Stimulated activated CD4-positive, alpha-beta T cell treated with anti-CD3 and anti-CD28 coated beads, Interleukin-12 subunit alpha, Interleukin-12 subunit beta, amount 100 ng/mL, for 4 hours (primary cell): ENCODE measurements at places on chromosomes 3 and 15.
A peak's percentile ranks its signal among the peaks of the same experiment; 100 is the strongest.

GRCh38 chr3:14429237-14429636 is 26.8 kb downstream of the SLC6A6 start:
- no peak for DNase-seq

GRCh38 chr3:66104535-66104934 is 65.8 kb upstream of the MAGI1 start:
- no peak for DNase-seq

DNA sequence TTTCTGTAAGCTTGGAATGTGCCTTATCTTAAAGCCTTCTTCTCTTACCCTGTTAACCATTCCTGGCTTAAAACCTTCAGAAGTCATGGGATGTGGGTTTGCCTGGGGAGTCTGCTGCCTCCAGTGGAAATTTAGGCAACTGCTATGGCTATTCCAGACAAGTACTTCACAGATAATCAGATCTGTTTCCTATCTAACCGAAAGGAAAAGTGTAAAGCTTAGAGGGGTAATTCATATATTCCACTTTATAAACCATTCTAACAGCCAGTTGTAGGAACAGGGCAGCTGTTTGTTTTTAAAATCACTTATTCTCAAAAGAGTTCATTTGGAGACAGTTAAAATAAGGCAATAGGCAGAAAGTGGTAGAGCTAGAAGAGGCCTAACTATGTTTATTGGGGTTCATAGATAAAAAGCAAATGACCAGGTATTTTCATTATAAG is 219.9 kb downstream of the TCF12 start:
- no peak for DNase-seq

- peak; percentile 83 for DNase-seq
Measured at GRCh38 chr3:45226206-45226915, at the start of gene TMEM158. Gene TMEM158 (minus strand): TSS chr3:45226287. CDS start chr3:45226027, 260 bp downstream.
